ENCODE measurements at places on chromosomes 13 and 19. TPM values are rescaled to one million over a fixed set of nuclear protein-coding genes. Genes with fewer than 3 reads are reported as not detected.
A peak's percentile ranks its signal among the peaks of the same experiment; 100 is the strongest.

GRCh38 chr19:55098716-55099556 is 18.5 kb downstream of the PPP1R12C start:
- DNase-seq = no peak

- DNase-seq = peak; percentile 90
Measured at GRCh38 chr19:14407605-14408484, 11.3 kb downstream of the DDX39A start.

DNA sequence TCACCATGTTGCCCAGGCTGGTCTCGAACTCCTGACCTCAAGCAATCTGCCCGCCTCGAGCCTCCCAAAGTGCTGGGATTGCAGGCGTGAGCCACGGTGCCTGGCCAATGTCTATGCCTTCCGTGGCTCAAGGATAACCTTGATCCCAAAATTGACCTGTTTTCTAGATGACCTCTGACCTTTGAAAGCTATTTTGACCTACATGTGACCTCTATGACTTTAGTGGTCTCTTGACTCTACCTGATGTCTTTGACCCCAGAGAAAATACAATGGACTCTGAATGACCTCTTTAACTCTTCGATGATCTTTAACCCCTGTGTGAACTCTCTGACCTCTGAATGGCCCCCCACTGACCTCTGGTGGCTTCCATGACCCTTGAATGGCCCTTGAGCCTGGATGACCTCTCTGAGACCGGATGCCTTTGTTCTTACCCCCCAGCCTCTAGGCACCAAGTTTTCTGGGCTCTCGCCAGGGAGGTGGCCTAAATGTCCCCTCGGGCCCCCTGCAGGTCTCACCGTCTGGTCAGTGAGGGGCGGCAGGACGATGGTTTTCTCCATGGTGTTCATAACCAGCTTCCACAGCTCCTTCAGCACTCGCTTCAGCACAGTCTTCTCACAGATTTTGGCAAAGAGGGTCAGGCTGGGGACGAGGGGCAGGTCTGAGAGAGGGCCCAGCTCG is 63.7 kb downstream of the UNC13A start:
- DNase-seq = no peak

DNA sequence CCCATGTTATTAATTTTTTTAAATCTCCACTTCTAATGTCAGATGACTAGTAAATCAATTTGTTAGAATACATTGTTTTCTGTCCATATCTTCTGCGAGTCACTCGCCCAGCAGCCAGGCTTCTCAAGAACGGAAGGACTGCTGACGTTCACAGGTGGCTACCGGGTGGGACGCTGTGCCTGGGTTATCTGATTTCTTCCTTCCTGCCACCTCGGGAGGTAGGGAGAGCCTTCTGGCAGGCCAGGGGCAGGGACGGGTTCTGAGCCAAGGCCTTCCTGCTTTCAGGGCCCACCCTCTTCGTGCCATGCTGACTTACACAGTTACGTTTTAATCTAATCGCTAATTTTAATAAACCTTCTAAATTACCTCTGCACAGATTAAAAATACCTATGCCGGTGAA is 7.9 kb upstream of the C1QTNF9 start:
- DNase-seq = no peak

- DNase-seq = no peak
Measured at GRCh38 chr19:39631178-39631577, 24.5 kb upstream of the LGALS16 start.

- no peak for DNase-seq
Measured at GRCh38 chr13:99426426-99426825, 74.8 kb upstream of the TM9SF2 start.

DNA sequence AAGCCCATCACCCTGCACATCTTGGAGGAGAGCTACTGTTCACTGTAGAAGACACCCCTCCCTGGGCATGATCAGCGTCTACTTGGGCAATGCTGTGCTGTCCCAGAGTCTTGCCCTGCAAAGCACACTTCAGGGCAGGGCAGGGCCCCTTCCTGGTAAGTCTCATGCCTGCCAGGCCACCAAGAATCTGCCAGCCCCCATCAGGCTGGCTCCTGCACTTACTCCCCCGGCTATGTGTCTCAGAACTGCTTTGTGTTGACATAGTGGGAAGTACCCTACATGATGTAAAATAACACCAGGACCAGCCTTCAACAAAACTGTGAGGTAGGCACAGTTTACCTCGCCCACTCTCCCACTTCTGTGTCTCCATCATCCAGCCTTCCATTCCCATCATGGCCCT is 27.8 kb upstream of the ATP12A start:
- DNase-seq = no peak

The ZNF274 gene
- total RNA-seq = 17.1 TPM

The ZNF681 gene
- 3.2 TPM for total RNA-seq

The LILRA2 gene
- total RNA-seq = 0.85 TPM

The PABPC3 gene
- 0.35 TPM for total RNA-seq

The TNFRSF19 gene
- total RNA-seq = 0.90 TPM
